ENCODE measurements at places on chromosomes 12 and 14.

- DNase-seq: no peak
These were observed 66.7 kb downstream of the NTN4 start for GRCh38 chr12:95723693-95724384.

- DNase-seq: no peak
These were observed 104.8 kb downstream of the VRK1 start for GRCh38 chr14:96902004-96902403.

DNA sequence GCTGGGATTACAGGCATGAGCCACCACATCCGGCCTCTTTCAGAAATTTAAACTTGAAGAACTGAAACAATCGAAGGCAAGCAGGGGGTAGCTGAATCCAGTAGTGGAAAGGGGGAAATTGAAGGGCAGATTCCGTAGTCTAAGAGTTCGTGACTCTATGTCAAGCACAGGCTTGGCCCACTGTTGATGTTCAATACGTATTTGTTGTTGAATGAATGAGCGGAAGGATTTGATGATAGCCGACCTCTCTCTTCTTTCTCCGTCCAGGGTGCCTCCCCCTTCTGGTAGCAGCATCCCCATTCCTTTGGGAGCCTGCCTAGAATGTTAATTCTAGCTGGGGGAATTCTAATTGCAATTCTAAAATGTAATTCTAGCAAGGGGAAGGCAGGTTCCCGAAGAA, 59.8 kb upstream of the MED13L start:
- no peak for DNase-seq

- DNase-seq: no peak
These were observed 454.6 kb downstream of the PCNX1 start for GRCh38 chr14:71361874-71362273.

- no peak for DNase-seq
These were observed 8.1 kb downstream of the SHMT2 start for GRCh38 chr12:57237596-57237931.

DNA sequence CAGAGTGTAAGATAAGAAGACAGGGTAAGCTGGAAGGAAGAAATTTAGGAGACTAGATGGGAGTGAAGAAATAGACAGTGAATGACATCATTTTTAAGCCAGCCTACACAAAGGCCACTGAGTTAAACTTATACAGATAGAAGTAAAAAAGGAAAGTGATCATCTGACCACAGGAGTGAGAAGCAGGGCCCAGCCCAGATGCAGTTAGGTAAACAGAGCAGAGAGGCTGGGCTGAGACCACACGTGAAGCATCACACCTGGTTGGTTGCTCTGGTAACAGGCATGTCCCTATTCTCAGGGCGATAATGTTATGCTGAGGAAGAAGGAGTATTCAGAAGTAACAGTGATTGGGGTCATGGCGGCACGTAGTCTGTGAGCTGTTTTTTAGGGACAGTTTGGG, 1079.4 kb downstream of the AACS start:
- DNase-seq: no peak

DNA sequence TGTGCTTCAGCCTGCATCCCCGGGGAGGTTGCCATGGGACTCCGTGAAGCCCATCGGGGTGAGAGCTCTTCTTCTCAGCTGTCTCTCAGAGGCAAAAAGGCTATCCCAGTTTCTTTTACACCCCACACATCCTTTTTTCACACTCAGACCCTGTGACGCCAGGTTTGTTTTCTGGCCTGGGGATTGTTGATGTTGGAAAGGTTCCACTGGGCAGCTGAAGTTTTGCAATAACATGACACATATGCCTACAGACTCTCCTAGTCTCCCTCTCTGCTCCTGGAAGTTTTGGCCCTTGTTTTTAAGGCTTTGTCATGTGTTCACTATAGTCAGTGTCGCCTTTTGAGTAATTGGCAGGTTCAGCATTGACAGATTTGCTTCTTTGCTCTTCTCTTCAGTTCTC, 118.6 kb downstream of the SMOC1 start:
- no peak for DNase-seq
